CD4-positive, alpha-beta T cell treated with Interleukin-15 for 4 hours (primary cell): ENCODE measurements at places on chromosomes 4 and X.

DNA sequence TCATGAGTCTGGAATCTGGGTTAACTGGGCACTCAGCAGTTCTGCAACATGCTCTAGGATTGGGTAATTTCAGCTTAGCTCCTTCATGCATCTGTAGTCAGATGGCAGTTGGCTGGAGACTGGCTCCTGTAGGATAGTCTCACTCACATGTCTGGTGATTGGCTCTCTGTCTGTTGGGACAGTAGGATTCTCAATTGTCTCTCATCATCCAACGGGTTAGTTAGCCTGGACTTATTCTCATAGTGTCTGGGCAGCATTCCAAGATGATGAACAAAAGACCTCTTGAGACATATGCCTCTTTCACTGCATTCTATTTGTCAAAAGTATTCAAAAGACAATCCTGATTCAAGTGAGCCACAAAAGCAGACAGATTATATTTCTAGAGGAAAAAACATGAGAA lies 795.6 kb upstream of the GALNTL6 start:
- DNase-seq, result no peak

- no peak for DNase-seq
Observed at GRCh38 chr4:3851881-3852280, 85.7 kb downstream of the ADRA2C start.

GRCh38 chr4:184849185-184849584 lies 23.4 kb upstream of the ACSL1 start:
- no peak for DNase-seq

DNA sequence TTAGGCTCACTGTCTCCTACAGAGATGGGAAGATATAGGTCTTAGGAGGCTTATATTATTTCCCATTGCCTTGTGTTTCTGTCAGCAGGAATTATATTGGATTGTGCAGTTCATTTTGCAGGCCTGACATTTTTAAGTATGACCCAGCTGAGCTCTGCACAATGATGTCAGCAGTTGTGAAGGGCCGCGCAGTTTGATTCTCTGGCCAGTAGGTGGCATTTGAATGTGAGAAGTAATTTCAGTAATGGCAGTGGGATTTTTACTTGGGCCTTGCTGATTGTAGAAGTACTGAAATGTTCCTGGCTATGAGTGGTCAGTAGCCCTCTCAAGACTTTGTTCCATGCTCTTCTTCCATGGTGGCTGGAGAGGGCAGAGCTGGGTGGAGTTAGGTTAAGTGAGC lies 247.2 kb upstream of the MTMR8 start:
- no peak for DNase-seq

- no peak for DNase-seq
Observed at GRCh38 chr4:122243785-122244184, 91.7 kb downstream of the BLTP1 start.

DNA sequence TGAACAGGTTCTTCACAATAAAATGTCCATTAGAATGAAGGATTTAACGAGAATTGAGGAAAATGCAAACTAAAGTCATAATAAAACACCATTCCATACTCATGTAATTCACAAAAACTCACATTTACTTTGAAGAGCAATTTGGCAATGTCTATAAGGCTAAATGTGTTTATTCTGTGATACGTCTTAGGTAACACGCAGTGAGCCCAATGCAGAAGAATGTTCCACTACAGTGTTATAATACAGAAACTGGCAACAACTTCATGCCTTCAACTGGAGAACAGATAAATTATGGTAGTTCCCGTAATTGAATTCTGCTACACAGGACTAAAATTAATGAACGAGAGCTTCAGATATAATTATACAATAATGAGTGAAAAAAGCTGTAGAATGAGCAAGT lies 17.4 kb downstream of the ADH5 start:
- no peak for DNase-seq

GRCh38 chr4:11424000-11424399 lies 4.7 kb downstream of the HS3ST1 start:
- peak; percentile 21 for DNase-seq

GRCh38 chr4:144591401-144591800 lies 54.6 kb upstream of the HHIP start:
- DNase-seq, result no peak

- no peak for DNase-seq
Observed at GRCh38 chr4:53183754-53184153, 182.1 kb downstream of the SCFD2 start.

DNA sequence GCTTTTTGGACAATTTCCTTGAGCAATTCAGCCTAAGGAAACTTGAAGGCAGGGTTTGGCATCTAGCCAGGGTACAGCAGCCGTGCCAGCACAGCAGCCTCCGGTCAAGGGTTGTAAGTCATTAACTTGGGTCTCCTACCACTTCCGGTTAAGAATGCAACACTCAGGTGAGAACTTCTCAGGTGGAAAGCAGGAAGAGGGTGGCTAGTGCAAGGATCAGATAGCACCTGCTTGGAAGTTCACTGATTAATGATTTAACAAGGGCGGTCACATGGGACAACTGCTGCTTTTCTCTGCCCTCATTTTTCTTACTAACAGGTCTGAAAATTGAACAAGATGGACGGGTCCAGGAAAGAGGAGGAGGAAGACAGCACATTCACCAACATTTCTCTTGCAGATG lies 30.1 kb upstream of the SCOC start:
- DNase-seq, result no peak

GRCh38 chrX:134541906-134542305 lies 81.9 kb downstream of the HPRT1 start:
- no peak for DNase-seq

DNA sequence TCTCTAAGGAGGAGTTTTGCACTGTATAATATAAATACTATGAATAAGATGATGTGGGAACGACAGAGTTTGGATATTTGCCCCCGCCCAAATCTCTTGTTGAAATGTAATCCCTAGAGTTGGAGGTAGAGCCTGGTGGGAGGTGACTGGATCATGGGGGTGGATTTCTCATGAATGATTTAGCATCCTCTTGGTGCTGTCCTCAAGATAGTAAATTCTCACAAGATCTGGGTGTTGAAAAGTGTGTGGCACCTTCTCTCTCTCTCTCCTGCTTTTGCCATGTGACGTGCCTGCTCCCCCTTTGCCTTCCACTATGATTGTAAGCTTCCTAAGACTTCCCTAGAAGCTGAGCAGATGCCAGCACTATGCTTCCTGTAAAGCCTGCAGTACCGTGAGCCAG lies 241.6 kb upstream of the ETNPPL start:
- DNase-seq, result no peak
